Activated CD4-positive, alpha-beta T cell treated with anti-CD3 and anti-CD28 coated beads, Interleukin-2, amount 10 ng/mL, durations not matched to agents 7 days and 5 days (primary cell): ENCODE measurements at places on chromosomes 1 and 21. TPM values are rescaled to one million over a fixed set of nuclear protein-coding genes. Genes with fewer than 3 reads are reported as not detected.

Gene STUM
- not detected for total RNA-seq

Gene RGSL1
- not detected for total RNA-seq

Gene RYR2
- total RNA-seq = not detected

Gene DVL1
- 34.0 TPM for total RNA-seq

Gene PODN
- total RNA-seq = not detected

Gene LCE1F
- not detected for total RNA-seq

Gene FAM110D
- not detected for total RNA-seq

Gene RAB7B
- not detected for total RNA-seq

Gene THEM5
- not detected for total RNA-seq

Gene FAM3B
- total RNA-seq = not detected

Gene LRRC53
- total RNA-seq = not detected
